ENCODE measurements at places on chromosomes 3 and 15.

- DNase-seq, result no peak
Observed at GRCh38 chr3:28575100-28575745, 226.6 kb upstream of the AZI2 start.

DNA sequence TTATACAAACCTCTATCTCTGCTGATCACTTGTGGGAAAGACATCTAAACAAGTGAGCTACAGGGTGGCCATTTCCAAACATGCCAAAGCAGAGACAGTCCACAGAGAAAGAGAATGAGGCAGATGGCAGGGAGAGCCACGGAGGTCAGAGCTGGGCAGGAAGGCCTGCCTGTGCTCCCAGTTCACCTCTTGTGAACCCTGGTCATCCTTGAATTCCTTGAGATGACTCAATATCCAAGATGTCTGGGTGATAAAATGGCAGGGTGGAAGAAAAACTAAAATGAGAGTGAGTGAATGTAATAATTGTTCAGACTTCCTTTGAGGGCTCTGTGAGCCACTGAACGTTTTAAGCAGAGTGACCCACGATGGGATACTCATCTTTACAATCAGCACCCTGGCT, 104.8 kb downstream of the PLCH1 start:
- DNase-seq, result no peak

GRCh38 chr3:16513141-16514020, at the start of gene RFTN1:
TSS of gene RFTN1 (minus strand) at chr3:16513699. CDS start at chr3:16493869, 19,830 bp downstream.
- DNase-seq, result peak; percentile 57

- DNase-seq, result no peak
Observed at GRCh38 chr3:193016437-193016901, 98.8 kb upstream of the MB21D2 start.

GRCh38 chr3:71896751-71897150, 111.8 kb upstream of the PROK2 start:
- no peak for DNase-seq

DNA sequence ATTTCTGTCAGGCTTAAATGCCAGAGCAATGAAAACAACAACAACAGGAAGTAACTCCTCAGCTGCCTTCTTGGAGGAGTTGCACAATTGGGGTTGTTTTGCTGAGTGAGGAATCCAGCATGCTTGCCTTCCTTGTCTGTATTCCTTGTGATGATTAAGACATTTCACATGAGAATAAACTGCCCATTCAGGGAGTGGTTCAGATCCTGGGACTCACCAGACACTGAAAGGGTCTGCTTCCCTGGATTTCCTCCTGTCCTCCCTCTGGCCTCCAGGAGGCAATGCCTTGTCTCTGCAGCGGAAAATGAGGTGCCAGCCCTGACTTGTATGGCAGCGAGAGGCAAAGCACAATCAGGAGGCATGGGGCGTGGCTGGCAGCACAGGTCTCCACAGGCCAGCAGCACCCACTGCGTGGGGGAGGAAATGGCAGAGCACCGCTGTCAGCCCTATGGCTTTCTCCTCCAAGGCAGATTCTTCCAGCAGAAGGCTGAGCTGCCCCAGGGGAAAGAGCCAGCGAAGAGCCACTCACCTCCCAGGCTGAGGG, 41.5 kb downstream of the RBP2 start:
- DNase-seq, result no peak

DNA sequence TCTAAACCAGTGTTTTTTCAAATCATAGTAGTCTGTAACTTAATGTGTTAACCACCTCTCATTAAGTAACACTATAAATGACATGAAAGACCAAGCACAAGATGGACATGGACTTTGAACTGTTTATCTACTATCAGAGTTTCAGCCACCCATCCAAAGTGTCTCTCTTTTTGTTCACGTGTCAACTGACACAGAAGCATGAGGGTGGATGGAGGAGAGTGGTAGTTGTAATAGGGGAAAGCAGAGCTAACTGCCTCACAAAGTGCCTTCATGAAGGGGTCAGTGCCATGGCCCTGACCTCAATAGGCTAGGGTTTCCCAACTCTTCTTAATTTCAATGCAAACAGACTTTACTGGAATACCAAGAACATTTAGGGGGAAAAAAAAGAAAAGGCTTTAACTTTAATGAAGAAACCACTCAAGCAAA, 32.1 kb upstream of the TRPM7 start:
- DNase-seq, result no peak

GRCh38 chr15:81025721-81026370, 25.1 kb downstream of the TLNRD1 start:
- no peak for DNase-seq

GRCh38 chr3:197297002-197297401, 1.4 kb downstream of the DLG1 start:
- DNase-seq, result no peak

DNA sequence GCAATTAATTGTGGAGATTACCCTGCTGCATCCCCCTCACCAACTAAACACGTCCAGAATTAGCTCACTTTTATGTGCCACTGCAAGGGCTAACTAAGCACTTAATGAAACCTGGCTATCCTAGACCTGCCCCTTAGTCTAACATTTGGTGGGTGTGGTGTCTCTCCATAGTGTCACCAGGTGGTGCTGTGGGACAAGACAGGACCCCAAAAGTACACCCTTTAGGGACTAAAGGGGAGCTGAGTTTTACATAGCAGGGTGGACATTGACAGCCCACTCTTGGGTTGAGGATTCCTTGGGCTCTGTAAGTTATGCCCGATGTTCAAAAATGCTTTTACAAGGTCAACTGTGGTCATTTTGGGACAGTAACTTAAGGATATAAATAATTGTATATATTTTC, 5.7 kb downstream of the DUT start:
- DNase-seq, result peak; percentile 6

DNA sequence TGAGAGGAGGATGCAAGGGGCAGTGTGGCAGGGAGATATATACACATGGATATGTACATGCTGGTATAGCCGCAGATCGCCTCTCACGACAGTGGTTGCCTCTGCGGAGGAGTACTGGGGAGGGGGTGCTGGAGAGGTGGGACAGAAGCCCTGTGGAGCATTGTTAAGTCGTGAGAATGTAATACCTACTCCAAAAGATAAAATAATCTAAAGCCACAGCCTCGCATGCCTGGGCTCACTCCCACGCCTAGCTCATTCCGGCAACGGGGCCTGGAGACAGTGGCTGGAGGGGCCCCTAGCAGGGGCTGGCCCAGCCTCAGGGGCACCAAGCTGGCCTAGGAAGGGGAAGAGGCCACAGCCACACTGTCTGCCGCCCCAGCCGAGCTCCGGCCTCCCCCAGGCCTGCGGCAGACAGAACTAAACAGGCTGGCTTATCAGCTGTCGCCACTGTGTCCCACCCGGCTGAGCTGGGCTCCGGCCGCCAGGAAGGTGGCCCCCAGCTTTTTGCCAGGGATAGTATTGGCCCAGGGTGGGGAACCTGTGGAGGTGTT, 65.1 kb upstream of the LCTL start:
- no peak for DNase-seq

DNA sequence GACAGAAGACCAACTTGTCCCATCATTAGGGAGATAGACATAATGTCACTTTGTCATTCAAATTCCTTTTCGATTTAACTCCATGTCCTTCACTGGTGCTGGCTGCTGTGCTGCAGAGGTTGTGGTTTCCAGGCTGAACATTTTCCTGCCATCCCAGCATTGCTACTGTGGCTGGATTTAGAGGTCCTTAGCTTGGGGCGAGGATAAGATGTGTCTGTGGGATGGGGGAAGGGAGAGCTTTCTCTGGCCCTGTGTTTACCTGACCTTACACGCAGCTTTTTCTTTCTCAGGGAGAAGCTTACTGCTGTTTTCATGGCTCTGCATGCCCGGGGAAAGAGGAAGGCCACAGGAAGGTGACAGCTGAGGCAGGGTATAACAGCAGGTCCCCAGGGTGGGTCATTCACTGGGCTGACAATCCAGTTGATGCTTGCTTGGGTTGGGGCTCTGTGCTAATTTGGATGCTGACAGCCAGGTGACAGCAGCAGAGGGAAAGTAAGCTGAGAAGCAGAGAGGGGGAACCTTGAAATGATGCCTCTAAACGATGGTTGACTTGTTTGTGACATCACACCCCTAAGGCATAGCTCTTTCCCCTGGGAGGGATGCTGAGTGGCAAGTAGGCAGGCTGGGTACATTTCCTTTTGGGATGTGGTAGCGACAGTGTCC, 326.9 kb upstream of the CTNNB1 start:
- no peak for DNase-seq

- DNase-seq, result peak; percentile 77
Observed at GRCh38 chr15:55221090-55222011, 24.6 kb upstream of the RSL24D1 start.

DNA sequence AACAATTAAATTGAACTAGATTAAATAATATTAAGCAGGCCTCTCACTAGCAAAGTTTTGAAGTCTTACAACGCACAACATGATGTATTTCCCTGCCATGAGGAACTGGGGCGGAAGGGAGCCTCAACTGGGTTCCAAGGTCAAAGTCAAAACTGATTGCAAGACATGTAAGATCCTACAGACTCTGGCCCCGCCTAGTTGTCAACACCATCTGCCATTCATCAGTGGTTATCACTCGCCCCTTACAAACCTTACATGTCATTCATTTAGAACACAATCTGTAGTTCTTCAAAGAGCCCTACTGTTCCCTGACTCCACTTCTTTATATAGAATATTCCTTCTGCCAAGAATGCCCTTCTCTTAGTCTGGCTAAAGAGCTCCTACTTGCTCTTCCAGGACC, 10.0 kb downstream of the ATP13A3 start:
- DNase-seq, result no peak

DNA sequence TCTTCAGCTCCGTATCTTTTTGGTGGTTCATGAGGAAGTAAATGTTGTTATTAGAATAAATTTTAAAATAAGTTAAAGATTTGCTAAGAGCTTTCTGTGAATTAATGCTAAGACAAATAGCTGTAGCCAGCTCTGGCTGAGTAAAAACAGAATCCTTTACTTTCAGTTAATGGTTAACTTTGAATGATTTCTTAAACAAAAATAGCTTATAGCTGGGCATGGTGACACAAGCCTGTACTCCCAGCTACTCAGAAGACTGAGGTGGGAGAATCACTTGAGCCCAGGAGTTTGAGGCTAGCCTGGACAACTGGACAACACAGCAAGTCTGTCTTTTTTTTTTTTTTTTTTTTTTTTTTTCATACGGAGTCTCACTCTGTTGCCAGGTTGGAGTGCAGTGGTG, 25.0 kb downstream of the TCAIM start:
- no peak for DNase-seq

GRCh38 chr3:116870379-116870778, 160.8 kb downstream of the TUSC7 start:
- no peak for DNase-seq

DNA sequence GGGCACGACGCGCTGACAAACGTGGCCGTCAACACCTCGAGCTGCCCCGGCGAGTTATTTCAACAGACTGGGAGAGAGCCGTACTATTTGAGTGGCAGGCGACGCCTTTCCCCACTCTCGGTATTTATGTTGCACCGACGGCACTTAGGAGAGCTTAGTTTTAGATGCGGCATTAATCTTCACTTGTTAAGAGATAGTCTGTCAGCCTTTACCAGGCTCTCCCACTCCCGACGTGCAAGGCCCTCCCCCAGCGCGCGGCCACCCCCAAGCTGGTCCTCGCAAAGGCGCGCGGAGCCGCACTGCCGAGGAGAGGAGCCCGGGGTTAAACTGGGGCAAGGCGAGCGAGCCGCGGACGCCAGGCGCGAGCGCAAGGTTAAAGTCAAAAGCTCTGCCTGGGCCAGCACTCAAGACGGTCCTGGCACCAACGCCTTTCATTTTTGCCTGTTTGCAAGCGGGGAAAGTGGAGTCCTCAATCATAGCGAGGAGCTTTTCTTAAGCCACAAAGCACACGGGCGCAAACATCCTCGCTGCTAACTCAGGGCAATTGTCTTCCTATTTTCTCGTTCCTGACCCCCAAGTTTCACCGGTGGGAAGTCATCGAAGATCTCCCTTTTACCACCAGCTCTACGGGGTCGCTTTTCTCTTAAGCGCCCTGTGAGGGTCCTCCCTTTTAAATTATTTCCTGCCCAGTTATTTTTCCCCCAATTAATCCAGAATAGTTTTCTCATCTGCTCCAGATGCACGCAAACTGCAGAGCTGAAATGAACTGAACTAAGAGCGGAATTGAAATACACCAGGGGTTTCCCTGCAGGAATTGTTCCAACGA, 86.6 kb downstream of the NR2F2 start:
- DNase-seq, result no peak

All from NK-92 treated with Interleukin-12 subunit alpha and Interleukin-12 subunit beta, amount 100 ng/mL, for 24 hours (cell line).